Regular cardiac myocyte (primary cell): ENCODE measurements at places on chromosomes 3 and 15. TPM values are rescaled to one million over a fixed set of nuclear protein-coding genes. Genes with fewer than 3 reads are reported as not detected.

Gene GP9
- total RNA-seq = not detected in 2 replicates

Gene DISP2
- under 0.01 and 0.19 TPM in 2 replicates for total RNA-seq

Gene C3orf20
- total RNA-seq = under 0.01 TPM in 1 of 2 replicates, not detected in the other

Gene FRMD5
- 8.6 and 14.9 TPM in 2 replicates for total RNA-seq

Gene SLC35G2
- total RNA-seq = 9.2 and 11.3 TPM in 2 replicates

Gene SLC27A2
- total RNA-seq = under 0.01 and 2.3 TPM in 2 replicates

Gene FES
- 15.7 and 30.2 TPM in 2 replicates for total RNA-seq

Gene CELSR3
- total RNA-seq = 0.38 and 0.85 TPM in 2 replicates

Gene GRAMD2A
- 0.19 and 0.28 TPM in 2 replicates for total RNA-seq

Gene EPB42
- total RNA-seq = not detected in 2 replicates

Gene EDEM1
- 18.3 and 49.3 TPM in 2 replicates for total RNA-seq

Gene ALDH1A2
- total RNA-seq = 4.5 and 8.8 TPM in 2 replicates

Gene NCBP2
- 72.7 and 78.0 TPM in 2 replicates for total RNA-seq

Gene DTWD1
- 29.7 and 57.2 TPM in 2 replicates for total RNA-seq

Gene TMEM207
- total RNA-seq = not detected in 2 replicates

Gene CYP1A2
- total RNA-seq = not detected in 2 replicates

Gene ECT2
- total RNA-seq = 25.7 and 61.3 TPM in 2 replicates

Gene DCLK3
- total RNA-seq = under 0.01 and 0.58 TPM in 2 replicates

Gene SCAMP5
- 2.3 and 4.0 TPM in 2 replicates for total RNA-seq

Gene NCEH1
- total RNA-seq = 19.2 and 53.1 TPM in 2 replicates

Gene ADGRG7
- total RNA-seq = not detected in 2 replicates

Gene FBLN2
- total RNA-seq = 109 and 243 TPM in 2 replicates

Gene PIAS1
- total RNA-seq = 8.4 and 12.4 TPM in 2 replicates

Gene MORC1
- total RNA-seq = not detected in 2 replicates

Gene STAC
- total RNA-seq = 26.2 and 44.7 TPM in 2 replicates

Gene CYP8B1
- not detected in 2 replicates for total RNA-seq

Gene DPPA2
- total RNA-seq = not detected in 2 replicates

Gene HTR3E
- not detected in 2 replicates for total RNA-seq

Gene PRKCD
- total RNA-seq = 1.7 and 5.6 TPM in 2 replicates

Gene EIF4E3
- total RNA-seq = 0.58 and 2.5 TPM in 2 replicates

Gene SCN11A
- total RNA-seq = under 0.01 TPM in 1 of 2 replicates, not detected in the other

Gene SH2D7
- not detected in 2 replicates for total RNA-seq

Gene CCDC51
- total RNA-seq = 20.9 and 25.3 TPM in 2 replicates

Gene ZKSCAN7
- total RNA-seq = 5.2 and 7.0 TPM in 2 replicates

Gene TMEM158
- 27.2 and 40.3 TPM in 2 replicates for total RNA-seq

Gene ITIH1
- total RNA-seq = 0.56 TPM in 1 of 2 replicates, not detected in the other

Gene EPHA3
- 7.7 and 10.1 TPM in 2 replicates for total RNA-seq

Gene ASTE1
- 6.5 and 7.3 TPM in 2 replicates for total RNA-seq

Gene CTDSPL
- total RNA-seq = 24.5 and 29.9 TPM in 2 replicates

Gene UPK1B
- 0.19 and 2.8 TPM in 2 replicates for total RNA-seq

Gene ZNF860
- 0.19 and 0.85 TPM in 2 replicates for total RNA-seq

Gene CHRM5
- not detected in 2 replicates for total RNA-seq

Gene OXSR1
- 40.6 and 60.6 TPM in 2 replicates for total RNA-seq

Gene TICRR
- total RNA-seq = 3.7 and 5.0 TPM in 2 replicates

Gene CAPN3
- total RNA-seq = 0.77 and 2.0 TPM in 2 replicates

Gene MRPS25
- 18.3 and 37.6 TPM in 2 replicates for total RNA-seq

Gene AP4E1
- total RNA-seq = 18.6 and 24.2 TPM in 2 replicates

Gene ITIH4
- total RNA-seq = 0.96 and 2.3 TPM in 2 replicates

Gene GOLGA6D
- total RNA-seq = under 0.01 TPM in 1 of 2 replicates, not detected in the other

Gene PML
- 31.0 and 33.2 TPM in 2 replicates for total RNA-seq

Gene SLC30A4
- 11.5 and 12.7 TPM in 2 replicates for total RNA-seq

Gene AHSG
- total RNA-seq = not detected in 2 replicates

Gene CISH
- 0.28 and 0.58 TPM in 2 replicates for total RNA-seq

Gene NRROS
- total RNA-seq = 0.58 and 0.85 TPM in 2 replicates

Gene SGO1
- total RNA-seq = 0.56 and 9.8 TPM in 2 replicates

Gene CHL1
- 0.19 TPM in 1 of 2 replicates, not detected in the other for total RNA-seq
